Non-pigmented ciliary epithelial cell (primary cell): ENCODE measurements at places on chromosomes 16 and 17.

DNA sequence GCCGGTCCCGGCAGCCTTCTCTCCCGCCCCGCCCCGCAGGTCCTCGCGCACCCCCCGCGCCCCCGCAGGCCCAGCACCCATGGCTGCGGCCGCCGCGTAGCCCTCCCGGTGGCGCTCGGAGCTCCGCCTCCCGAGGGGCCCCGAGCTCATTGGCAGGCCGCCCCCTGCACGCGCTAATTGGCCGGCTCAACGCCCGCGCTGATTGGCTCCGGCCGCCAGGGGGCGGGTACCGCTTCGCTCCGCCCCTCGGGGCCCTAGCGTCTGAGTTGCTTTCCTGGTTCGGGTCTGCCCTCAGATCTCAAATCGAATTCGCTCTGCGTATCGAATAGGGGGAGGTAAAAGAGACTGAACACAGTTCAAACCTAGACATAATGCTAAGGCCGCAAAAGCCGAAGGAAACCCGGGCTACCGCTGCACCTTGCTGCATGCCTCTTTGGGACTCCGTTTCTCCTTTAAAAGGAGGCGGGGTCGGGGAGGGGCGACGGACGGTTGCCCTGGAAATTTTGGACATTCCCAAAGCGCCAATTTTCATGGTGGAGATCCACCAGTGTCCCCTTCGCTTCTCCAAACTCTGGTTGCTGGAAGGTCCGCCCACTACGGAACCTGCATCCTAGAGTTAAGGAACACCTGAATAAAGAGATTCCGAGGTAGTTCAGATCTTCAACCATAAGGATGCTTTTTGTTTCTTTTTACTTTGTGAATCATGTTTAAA lies at the start of gene DEXI:
DEXI (minus strand) TSS at position 117 of the 712 bp plus-strand sequence. CDS start 463 bp downstream, outside the sequence.
- no peak for DNase-seq

GRCh38 chr17:56638591-56639051 lies 45.1 kb downstream of the NOG start:
- DNase-seq: no peak

- no peak for DNase-seq
These were observed 195.3 kb upstream of the RPL38 start for GRCh38 chr17:74008196-74008595.

DNA sequence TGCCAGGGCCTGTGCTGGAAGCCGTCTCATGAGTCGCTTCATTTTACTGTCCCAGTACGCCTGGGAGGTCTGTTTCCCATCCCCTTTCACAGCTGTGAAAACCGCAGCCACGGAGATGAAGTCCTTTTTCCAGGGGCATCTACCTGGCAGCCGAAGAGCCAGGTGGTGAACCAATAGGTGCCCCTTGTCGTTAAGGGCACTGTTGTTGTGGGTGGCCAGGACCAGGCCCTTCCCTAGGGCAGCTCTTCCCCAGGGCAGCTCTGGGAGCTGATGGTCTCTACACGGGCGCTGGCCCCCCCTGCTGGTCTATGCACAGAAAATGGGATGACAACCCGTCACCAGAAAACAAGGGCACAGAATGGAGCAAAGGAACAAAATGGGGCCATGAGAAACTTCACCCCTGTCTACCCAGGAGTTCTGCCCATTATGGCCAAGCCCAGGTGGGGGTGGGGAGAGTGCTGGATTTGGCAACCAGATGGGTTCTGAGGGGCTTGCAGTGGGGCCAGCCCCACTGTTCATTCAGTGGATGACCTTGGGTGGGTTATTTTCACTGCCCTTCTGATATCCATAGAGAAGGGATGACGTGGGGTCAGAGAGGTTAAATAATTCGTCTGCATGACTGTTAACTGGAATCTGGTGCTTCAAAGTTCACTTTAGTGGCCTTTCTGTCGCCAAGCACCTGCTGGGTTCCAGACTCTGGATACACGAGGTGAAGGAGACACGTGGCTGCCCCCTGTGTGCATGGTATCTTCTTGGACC lies 11.5 kb downstream of the RMI2 start:
- no peak for DNase-seq

- no peak for DNase-seq
These were observed 106.3 kb downstream of the PRKCB start for GRCh38 chr16:23941963-23942564.

DNA sequence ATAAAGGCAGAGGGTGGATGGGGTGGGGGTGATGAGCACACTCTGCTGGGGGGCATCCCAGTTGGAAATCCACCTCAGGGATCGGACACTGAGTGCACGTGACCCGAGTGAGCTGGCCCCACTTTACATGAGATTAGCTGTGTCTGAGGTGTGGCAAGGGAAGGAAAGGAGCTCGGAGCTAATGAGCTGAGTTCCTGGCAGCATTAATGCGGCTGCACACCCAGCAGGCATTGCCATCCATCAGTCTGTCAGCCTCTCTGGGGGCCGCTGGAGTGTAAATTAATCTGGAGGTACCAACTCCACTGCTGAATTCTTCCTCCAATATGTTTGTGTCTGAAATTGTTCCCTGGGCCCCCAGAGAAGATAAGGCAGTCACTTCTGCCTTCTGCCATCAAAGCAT lies 65.5 kb downstream of the HS3ST2 start:
- no peak for DNase-seq

DNA sequence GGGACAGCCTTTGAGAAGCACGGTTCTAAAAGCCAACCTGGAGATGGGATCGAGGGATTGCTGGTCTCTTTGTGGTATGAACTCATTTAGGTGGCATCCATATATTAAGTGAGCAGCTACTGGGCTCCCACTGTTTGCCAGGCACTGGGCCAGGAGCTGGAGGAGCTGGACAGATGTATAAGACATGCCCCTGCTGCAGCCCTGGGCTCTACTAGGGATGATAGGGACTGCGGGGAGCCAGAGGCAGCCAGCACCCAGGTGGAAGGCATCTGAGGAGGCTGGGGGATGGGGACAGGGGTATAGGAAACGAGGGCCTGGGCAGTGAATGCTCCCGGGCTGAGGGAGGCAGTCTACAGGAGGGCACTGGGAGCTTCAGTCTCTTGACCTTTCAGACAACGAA lies 53.0 kb upstream of the MEAK7 start:
- DNase-seq: no peak

- no peak for DNase-seq
These were observed 16.0 kb upstream of the RASL10B start for GRCh38 chr17:35715416-35715815.

DNA sequence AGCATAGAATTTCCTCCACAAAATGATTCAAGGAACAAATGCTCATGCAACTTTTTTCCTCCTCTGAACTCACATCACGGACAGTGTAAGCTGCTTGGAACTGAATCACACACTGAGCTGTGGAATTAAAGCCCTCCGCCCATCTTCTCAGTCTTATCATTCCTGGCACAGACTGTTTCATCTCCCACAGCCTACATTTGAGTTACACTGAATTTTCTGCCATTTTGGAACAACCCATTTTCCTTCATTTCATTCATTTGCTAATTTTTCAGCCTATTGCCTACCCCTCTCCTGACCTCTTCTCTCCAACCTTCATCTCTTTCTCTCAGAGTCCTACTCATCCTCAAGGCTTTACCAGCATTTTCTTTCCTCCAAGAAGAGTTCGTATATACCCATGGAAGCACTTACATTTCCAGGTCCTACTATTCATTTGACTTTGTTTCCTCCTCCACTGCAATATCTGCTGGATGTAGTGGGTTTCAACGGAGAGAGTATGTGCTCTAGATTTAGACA lies 39.1 kb upstream of the TOM1L1 start:
- no peak for DNase-seq

DNA sequence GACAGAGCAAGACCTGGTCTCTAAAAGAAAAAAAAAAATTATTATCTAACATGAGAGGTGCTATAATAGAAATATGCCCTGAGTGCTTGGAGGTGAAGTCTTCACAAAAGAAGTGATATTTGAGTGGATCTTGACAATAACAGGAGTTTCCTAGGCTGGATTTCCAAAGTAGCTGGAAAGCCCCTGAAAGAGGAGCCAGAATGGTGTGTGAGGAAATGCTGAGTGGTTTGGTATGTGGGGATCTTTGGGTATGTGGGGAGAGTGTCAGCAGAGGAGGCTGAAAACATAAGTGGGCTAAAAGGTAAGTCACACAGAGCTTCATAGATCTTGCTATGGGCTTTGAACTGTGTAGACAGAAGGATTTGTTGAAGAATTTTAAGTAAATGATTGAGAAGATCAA lies 100.1 kb downstream of the YPEL2 start:
- DNase-seq: no peak

DNA sequence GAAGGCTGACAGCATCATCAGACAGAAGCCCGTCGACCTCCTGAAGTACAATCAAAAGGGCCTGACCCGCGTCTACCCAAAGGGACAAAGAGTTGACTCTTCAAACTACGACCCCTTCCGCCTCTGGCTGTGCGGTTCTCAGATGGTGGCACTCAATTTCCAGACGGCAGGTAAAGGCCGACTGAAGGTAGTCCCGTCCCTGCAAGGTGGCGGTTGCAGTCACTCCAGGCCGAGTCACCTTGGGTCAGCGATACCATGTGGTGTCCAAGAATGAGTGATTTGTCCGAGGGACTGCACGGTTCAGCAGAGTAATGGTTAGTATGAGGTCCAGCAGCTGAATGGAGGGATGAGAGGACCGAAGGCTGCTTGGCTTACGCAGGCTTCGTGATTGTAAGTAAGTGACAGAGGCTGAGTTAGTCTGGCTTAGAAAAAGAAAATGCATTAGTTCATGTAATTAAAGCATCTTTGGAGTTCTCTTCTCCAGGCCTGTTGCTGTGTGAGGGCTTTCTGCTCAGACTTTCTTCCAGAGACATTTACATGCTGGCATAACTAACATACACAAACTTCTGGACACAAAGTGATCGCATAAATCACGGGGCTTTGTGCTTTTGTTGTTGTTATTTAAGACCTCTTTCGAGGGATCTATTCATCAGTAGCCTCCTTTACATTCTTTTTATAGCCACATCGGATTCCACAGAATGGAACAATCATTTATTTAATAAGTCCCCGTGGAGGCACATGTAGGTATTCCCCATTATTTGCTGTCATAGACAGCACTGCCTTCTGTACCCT lies 74.9 kb downstream of the SDR42E1 start:
- no peak for DNase-seq
